ENCODE measurements at places on chromosomes 12 and 14. TPM values are rescaled to one million over a fixed set of nuclear protein-coding genes. Genes with fewer than 3 reads are reported as not detected.

Gene ENDOU
- total RNA-seq, result 2.2 TPM

Gene TAS2R9
- 0.71 TPM for total RNA-seq

Gene KRT7
- 0.55 TPM for total RNA-seq

Gene DNAH10
- total RNA-seq, result 1.1 TPM

Gene FSCB
- 0.67 TPM for total RNA-seq

Gene ARG2
- 11.0 TPM for total RNA-seq

Gene SSPN
- 29.5 TPM for total RNA-seq

Gene CD163L1
- 6.3 TPM for total RNA-seq

Gene IL26
- not detected for total RNA-seq

Gene PTCSC3
- total RNA-seq, result not detected

Gene DDN
- 136 TPM for total RNA-seq

Gene CNTN1
- total RNA-seq, result 355 TPM

Gene ADCK1
- 23.5 TPM for total RNA-seq

Gene DBX2
- 3.3 TPM for total RNA-seq

Gene TAS2R13
- total RNA-seq, result 4.8 TPM

Gene OR6C3
- total RNA-seq, result not detected

Gene DTX1
- 37.3 TPM for total RNA-seq

All from dorsolateral prefrontal cortex (tissue), 122 donors.